Motor neuron (in vitro differentiated cells): ENCODE measurements at places on chromosomes 6 and 20. TPM values are rescaled to one million over a fixed set of nuclear protein-coding genes. Genes with fewer than 3 reads are reported as not detected.

Gene ZFAND3
- total RNA-seq: 38.1 and 49.9 TPM in 2 replicates

Gene ENPP3
- 0.27 and 0.44 TPM in 2 replicates for total RNA-seq

GRCh38 chr20:58596750-58597248, 54.3 kb upstream of the STX16 start:
- ATAC-seq: peak; percentile 75

GRCh38 chr6:9675122-9675521, 739.8 kb downstream of the TFAP2A start:
- ATAC-seq: no peak
